IPS DF 19.7 (cell line): ENCODE measurements at places on chromosomes 11 and 22.

- DNase-seq = no peak
Measured at GRCh38 chr11:105899772-105900171, 122.3 kb downstream of the MSANTD4 start.

- no peak for DNase-seq
Measured at GRCh38 chr11:18368221-18368620, 26.1 kb upstream of the LDHA start.

DNA sequence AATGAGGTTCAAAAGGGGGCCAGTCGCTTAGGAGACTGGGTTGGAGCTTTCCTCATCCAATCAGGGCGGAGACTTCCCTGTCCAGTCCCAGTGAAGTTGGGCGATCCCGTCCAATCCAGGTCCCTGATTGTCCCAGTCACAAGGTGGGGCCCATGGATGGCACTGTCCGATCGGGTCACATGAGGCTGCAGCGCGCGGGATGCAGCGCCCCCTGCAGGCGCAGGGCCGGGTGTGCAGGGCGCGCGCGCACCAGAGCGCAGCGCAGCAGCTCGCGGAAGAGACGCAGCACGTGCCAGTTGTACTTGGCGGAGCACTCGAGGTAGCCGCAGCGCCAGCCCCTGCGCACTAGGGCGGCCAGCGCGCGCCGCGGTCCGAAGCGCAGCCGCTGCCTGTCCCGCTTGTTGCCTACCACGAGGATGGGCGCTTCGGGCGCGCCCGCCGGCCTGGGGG lies 2.3 kb downstream of the RASL10A start:
- DNase-seq = peak; percentile 87

GRCh38 chr11:61922539-61922938 lies 5.2 kb upstream of the RAB3IL1 start:
- DNase-seq = no peak

- peak; percentile 35 for DNase-seq
Measured at GRCh38 chr11:134592391-134592990, 180.4 kb upstream of the B3GAT1 start.

GRCh38 chr11:44277196-44278090 lies 32.5 kb downstream of the ALX4 start:
- DNase-seq = no peak

- no peak for DNase-seq
Measured at GRCh38 chr22:23315341-23315917, 135.1 kb downstream of the BCR start.

DNA sequence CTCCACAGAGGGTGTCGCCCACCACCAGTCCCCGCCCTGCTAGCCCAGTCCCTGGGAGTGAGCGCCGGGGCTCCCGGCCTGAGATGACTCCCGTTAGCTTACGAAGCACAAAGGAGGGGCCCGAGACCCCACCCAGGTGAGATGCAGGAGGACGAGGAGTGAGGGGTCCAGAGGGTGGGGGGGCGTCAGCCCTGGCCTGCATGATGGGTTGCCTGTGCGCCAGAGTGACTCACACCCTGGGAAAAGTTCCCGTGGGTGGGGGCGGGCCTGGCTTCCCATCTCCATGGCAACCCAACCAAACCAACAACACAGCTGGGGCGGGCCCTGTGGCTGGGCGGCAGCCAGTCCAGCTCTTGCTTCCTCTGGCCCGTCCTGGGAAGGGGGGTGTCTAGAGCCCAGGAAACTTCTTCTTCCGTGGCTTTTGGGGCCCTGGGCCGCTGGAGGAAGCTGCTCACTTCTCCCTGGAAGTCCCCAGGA lies 4.5 kb downstream of the GAS2L1 start:
- no peak for DNase-seq

DNA sequence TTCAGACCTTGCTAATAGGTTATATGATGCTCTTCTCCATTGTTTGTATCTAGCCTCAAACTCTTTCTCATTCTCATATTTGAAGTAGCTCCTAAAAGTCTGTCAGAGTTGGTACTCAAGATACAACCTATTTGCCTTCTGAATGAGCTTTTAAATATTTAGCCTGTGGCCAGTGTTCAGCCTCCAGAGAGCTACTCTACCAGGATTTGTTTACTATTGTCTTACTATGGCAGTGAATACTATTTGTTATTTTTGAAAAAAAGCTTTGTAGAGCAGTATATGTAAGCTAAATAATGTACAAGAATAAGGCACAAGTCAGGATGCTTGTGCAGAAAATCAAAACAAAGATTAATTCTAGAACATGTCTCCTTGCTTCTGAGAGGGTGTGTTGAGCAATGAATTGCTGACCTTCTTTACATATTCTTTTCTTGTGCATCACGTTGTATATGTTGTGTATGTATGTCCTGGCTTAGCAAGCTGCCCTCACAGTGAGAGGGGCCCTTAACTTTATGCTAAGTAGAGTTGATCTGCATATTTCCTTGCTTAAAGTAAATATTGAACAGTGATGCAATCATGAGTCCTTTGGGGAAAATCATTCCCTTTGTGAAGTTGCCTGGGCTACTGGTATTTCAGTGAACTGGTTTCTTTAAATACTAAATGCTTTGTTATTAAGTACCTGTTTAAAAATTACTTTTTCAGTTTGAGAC lies 438.0 kb downstream of the LUZP2 start:
- no peak for DNase-seq

GRCh38 chr22:41479671-41480396 lies 10.9 kb downstream of the ACO2 start:
- no peak for DNase-seq

DNA sequence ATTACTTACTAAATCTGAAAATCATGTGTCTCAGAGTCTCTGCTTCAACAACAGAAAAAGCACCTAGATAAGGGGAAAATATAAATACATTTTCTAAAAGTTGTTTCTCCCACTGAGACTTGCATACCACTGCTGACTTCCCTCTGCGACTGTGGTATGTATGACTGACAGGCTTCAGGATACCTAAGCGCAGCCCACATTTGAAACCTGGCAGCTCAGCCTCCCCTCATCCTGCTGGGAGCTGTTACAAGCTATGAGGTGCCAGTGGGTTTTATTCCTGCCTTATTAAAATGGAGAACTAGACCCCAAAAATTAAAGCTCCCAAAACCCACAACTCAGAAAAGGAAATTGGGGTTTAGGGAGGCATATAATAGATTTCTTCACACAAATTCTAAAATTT lies 133.6 kb downstream of the RAB38 start:
- no peak for DNase-seq

GRCh38 chr11:44950625-44951476 lies at the start of gene TP53I11:
Gene TP53I11 (minus strand): TSS chr11:44950883. CDS start chr11:44938335, 12,548 bp downstream.
- no peak for DNase-seq

DNA sequence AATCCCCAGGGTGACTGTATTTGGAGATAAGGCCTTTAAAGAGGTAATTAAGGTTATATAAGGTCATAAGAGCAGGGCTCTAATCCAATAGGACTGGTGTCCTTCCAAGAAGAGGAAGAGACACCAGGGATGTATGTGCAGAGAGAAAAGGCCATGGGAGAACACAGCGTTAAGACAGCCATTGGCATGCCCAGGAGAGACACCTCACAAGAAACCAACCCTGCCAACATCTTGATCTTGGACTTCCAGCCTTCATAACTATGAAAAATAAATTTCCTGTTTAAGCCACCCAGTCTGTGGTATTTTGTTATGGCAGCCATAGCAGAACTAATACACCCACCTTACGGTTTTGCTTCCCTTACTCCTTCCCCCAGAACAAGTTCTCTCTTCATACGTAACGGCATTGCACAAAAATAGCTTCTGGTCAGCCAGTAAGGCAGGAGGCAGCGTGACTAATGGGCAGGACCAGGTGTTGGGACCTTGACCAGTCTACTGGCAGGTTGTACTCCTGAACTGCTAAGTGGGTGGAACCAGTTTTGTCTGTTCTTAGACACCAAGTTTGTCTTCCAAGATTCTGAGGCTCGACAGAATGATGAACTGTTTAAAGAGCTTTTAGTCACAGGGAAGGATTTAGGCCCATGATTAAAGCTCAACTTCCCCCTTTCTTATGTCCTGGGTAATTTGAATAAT lies 31.9 kb upstream of the UPB1 start:
- no peak for DNase-seq

DNA sequence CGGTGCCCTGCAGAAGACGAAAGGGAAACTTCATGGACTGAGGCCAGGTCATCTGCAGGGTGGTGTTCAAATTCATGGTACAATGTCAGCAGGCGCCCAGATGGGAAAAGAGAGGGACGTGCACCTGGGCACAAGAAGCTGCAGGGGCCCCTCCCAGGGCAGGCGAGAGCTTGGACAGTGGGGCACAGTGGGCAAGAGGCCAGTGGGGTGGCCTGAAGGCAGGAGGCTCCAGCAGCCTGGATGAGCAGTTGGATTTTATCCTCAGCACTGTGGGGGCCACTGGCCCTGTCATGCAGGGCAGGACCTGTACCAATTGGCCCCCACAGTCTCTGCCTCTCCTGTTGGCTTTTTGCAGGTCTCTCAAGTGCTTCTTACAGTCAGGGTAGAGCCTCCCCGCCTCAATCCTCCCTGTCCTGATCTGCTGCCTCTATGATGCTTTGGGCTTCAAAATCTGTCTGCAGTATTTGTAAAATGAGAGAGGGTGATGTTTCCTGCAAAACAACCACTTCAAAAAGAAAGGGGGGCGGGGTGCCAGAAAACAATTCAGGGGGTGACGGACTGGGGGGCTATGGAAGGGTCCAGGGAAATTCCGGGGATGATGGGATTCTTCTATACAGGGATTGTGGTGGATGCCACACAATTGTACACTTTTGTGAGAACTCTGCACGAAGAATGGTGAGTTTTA lies 1.7 kb upstream of the BID start:
- DNase-seq = no peak

- no peak for DNase-seq
Measured at GRCh38 chr11:109857637-109858036, 235.6 kb upstream of the ZC3H12C start.

- DNase-seq = no peak
Measured at GRCh38 chr11:33434294-33434693, 177.1 kb downstream of the HIPK3 start.

- no peak for DNase-seq
Measured at GRCh38 chr11:122656073-122656630, 630 bp downstream of the UBASH3B start.

DNA sequence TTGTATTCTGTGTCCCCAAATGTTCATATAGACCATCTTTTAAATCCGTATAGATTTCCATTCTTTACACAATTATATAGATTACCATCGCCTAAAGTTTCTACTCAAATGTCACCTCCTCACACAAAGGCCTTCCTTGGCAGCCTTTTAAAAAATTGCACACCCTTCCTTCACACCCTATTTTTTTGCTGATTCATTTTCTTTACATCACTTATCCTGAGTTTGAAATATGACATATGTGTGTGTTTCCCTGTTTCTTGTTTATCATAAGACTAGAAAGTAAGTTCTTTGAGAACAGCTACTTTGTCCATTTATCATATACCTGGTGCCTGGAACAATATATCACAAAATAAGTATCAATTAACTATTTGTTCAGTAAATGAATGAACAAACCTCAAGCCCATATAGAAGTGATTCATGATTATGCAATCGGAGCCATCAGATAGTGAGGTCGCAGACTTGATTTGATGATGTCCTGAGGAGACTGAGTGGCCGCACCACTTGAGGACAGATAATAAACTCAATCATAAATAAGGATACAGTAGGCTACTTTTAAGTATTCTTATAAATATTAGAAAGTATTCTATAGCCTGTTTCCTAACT lies 327.4 kb upstream of the ZC3H12C start:
- DNase-seq = no peak

DNA sequence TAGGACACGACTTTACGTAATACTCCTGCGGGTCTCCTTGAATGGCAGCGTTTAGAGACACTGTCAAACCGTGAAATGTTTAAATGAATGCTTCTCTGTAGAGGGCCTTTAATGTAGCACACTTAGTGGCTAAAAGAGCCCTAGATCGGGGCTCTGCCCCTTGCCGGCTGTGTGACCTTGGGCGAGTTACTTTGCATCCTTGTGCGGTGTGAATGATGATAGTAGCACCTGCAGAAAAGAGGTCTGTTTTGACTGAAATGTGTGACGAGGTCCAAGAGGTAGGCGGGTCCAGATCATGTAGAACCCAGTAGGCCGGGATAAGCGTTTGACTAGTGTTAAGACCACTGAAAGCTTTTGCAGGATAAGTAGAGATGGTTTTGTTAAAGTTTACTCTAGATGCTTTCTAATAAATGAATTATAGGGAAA lies 866 bp downstream of the MED17 start:
- DNase-seq = no peak

GRCh38 chr22:49212466-49212865 lies 615.2 kb downstream of the BRD1 start:
- no peak for DNase-seq

DNA sequence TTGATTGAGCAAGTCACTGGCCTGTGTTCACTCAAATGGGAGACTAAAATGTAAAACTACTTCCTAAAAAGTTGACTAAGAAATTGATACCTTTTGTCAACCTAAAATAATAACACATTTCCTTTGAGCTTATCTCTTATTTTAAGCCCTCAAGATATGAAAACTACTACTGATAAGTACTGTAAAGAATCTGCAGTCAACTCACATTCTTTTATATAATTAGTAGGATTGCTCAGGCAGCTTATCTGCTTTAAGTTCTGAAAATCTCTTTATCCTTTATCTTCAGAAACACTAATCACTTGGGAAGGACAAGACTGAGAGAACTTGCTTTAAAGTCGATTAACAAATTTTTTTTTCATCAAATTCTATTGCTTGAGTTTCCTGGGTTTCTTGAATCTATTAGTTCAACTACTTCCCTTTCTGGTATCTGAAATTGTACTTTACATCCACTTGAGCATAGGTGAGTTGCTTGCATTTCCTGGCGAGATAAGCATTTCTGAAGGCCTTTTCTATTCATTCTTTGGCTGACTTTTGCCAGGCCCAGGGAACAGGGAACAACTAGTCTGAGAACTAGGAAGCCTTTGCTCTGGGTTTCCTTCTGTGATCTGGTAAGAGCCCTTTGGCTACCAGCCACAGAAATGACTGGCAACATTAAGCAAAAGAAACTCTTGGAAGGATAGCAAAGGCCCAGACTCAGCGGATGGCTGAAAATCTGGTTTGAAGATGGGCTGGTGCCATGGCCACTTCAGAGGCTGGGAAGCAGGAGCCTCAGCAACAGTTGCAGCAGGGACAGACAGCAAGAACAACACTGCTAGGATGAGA lies 19.3 kb upstream of the CSRP3 start:
- no peak for DNase-seq

- no peak for DNase-seq
Measured at GRCh38 chr11:8092587-8093424, 11.8 kb downstream of the TUB start.

- DNase-seq = no peak
Measured at GRCh38 chr11:113281052-113281725, 33.2 kb upstream of the TTC12 start.
